Fibroblast of skin of abdomen (primary cell): ENCODE measurements at places on chromosomes 11 and 22.

DNA sequence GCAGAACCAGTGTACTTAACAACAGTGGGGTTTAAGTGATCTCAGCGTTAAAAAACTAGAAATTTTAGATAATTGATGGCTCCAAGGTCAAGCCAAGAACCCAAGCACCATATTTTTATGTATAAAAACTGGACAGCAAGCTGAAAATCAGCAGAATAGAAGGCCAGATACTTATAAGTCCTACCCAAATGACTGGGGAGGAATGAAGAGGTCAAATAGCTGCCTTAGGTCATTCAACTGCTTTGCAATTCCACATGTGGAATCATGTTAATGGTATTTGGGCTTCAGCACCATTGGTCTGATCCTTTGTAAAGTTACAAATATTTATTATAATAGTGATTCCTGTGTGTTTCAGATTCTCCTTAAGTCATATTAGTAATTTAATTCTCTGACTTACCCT lies 108.4 kb downstream of the FAT3 start:
- DNase-seq, result peak; percentile 71

- peak; percentile 13 for DNase-seq
Observed at GRCh38 chr11:93842461-93842860, 8.0 kb downstream of the VSTM5 start.

DNA sequence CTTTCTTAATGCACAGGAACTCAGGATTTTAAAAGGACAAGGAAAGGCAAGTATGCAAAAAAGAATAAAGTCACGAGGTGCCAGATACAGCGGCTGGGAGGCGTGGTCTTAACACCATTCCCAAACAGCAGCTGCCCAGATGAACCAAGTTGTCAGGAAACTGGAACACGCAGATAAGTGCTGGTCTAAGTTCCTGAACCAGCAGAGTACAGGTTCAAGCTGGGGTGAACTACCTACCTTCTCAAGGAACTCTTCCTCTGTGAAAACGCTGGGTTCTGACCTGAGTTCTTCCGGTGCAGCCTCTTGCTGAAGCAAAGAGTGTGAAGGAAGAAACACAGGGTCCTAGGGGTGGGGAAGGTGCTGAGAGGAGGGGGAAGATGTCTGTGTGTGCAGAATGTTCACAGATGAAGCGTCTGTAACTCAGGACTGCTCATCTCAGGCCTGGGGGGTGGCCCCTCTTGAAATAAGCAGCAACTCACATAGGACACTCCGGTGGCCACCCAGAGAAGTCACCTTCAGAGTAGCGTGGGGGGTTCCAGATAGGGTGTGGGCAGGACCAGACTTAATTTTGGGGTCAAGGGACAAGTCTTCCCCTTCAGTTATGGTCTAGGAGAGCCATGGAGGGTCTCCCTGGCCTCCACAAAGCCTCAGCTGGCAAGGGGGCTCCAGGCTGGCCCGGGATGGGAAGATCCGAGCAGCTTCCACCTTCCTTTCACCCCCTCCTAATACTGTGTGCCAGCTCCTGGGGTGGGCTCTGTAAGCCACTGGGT lies 3.2 kb downstream of the TPST2 start:
- DNase-seq, result no peak

- DNase-seq, result peak; percentile 38
Observed at GRCh38 chr11:14500181-14500651, 605 bp upstream of the COPB1 start.

DNA sequence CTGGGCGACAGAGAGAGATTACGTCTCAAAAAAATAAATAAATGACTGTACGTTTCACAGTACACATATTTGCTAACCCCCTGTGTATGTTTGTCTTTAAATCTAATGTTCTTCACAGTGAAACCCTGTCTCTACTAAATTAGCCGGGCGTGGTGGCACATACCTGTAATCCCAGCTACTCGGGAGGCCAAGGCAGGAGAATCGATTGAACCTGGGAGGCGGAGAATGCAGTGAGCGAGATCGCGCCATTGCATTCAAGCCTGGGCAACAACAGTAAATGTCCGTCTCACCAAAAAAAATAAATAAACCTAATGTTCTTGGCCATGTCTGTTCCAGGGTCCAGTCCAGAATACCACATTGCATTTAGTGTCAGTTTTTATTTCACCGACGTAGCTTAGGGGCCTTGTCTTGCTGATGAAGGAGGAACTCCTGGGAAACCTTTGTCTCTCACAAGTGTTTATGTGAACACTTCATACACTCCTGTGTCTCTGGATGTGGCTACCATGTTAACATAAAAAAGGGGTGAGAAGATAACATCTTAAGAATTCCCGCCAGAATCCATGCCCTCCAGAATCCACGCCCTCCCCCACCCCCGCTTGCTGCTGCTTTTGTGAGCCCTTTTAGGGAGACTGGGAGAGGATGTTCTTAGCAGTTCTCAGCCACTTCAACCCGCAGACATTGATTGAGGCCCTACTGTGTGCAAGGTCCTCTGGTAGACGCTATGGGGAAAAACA lies 5.0 kb upstream of the SERHL2 start:
- no peak for DNase-seq

DNA sequence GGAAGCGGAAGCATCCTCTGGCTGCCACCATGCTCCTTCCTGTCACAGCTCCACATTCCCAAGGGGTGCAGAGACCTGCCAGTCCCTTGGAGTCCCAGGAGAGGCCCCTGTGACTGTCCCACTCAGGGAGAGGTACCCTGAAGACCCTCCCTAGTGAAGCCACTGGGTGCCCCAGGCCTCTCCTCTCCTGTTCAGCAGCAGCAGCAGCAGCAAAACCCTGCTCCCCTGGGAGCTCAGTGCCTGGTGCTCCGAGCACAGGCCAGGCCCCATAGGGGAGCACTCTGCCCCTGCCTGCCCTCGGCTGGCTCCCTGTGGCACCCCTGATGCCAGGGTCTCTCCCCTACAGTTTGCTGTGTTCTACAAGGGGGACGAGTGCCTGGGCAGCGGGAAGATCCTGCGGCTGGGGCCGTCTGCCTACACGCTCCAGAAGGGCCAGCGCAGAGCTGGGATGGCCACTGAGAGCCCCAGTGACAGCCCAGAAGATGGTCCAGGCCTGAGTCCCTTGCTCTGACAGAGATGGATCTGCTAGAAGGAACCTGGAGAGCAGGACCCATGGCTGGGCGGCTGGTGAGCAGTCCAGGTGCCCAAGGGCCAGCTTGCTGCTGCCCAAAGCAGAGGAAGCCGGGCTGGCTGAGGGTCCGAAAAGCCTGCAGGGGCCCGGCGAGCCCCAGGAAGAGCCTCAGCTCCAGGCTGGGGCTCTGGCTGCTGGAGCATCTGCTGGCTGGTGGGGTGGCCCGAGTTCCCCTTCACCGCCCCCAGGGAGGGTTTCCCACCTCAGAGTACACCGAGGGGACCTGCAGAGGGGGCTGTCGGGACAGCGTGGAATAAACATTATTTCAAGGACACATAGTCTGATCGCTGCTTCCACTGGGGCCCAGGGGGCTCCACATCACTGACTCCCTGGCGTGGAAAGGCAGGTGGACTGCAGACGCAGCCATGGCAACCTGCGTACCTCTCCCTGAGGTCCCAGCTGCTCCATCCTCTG lies 21.3 kb downstream of the TRMU start:
- no peak for DNase-seq

DNA sequence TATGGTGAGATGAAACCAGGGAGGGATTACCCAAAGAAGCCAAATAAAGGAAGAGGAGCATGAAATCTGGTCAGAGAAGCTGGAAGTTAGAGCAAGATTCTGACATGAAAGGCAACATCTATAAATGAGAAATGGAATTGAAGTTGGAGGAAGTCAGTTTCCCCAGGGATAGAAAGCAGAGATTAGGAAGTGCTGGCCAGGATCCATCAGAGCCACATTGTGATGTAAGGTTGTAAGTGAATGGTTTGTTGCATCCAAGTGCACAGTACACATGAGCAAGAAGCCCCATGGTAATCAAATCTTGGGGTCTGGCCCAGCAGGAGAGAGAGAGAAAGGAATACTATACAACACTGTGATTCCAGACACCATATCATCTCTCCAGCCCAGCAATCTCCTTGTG lies 6.6 kb upstream of the NLRP10 start:
- no peak for DNase-seq

GRCh38 chr22:50612528-50613221 lies 12.1 kb downstream of the MAPK8IP2 start:
- no peak for DNase-seq

- DNase-seq, result peak; percentile 67
Observed at GRCh38 chr22:45970705-45971407, 6.1 kb downstream of the WNT7B start.

GRCh38 chr11:61368646-61369045 lies 6.5 kb downstream of the TMEM138 start:
- DNase-seq, result no peak

DNA sequence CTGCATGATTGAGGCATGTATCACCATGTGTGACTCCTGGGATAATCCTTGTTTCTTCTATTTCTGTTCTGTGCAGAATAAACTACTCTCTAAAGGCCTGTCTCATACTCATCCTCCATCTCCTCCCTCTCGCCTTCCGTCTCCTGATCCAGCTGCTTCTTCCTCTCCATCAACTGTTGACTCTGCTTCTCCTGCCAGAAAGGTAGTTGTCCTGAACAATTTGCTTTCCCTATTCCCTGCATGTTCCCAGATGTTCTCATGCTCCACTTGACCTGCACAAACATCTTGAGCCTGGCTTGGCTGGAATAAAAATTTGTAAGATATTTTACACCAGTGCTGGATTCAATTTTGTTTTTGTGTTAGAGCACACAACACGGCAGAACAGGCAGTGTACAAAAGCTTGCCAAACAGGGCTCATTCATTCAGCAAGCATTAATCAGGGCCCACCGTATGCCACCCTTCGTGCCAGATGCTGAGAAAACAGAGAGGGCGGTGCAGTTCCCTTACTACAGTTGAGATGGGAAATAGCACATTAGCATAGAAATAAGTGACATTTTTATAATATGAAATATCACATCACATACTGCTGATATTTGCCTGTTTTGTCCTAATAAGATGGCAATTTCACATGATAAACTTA lies 133.3 kb upstream of the PARVA start:
- DNase-seq, result no peak

- peak; percentile 32 for DNase-seq
Observed at GRCh38 chr11:13942971-13943381, 19.5 kb upstream of the SPON1 start.

DNA sequence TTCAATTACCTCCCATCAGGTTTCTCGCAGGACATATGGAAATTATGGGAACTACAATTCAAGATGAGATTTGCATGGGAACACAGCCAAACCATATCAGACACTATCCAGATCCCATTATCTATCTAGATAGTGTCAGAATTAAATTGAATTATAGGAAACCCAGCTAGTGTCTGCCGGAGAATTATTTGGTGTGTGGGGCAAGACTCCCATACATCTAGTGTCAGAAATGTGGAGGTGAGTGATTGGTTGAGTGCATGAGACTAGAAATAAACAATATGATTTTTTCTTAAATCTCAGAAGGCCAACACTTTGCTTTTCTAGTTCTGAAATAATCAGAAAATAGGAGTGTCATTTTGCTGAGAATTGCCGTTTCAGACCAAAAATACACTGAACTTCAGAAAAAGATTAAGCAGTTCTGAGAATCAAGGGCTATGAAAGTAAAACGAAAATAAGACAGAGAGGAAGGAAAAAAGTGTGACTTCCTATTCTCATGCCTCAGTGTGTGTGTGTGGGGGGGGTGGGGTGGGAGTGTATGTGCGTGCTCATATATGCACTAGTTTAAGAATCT lies 21.3 kb downstream of the CASP12 start:
- no peak for DNase-seq

- DNase-seq, result no peak
Observed at GRCh38 chr22:36565159-36565507, 36.2 kb upstream of the EIF3D start.

DNA sequence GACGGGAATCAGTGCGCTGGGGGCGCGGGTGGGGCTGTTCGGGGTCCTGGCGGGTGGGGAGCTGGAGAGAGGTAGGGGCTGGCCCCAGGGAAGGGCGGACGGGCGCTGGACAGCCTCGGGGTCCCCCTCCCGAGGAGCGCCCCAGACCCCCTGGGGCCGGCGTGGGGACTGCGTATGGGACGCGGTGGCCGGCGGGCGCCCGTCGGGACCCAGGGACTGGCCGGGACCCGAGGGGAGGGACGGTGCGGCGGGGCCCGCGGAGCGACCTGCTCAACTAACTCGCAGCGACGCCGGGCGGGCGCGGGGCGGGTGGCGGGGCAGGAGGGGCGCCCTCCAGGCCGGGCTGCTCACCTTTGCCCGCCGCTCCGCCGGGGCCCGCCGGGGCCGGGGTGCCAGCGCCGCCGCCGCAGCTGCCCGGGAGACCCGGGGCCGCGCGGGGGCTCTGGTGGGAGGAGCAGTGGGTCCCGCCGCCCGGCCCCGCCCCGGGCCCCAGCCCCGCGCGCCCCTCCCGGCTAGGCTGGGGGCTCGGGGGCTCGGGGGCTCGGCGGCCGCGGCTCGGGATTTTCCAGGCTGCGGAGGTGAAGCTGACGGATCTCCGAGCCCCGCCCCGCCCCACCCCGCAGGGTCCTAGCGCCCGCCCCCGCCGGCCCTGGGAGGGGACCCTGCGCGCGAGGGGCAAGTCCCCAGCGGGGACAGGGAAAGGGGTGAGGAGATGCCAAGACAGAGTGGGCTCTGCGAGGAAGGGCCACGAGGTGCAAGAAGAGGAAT lies 12.3 kb downstream of the STARD10 start:
- no peak for DNase-seq

GRCh38 chr11:106917973-106918372 lies 100.3 kb downstream of the GUCY1A2 start:
- no peak for DNase-seq

- peak; percentile 67 for DNase-seq
Observed at GRCh38 chr22:26974914-26975803, 317.8 kb downstream of the MIAT start.

DNA sequence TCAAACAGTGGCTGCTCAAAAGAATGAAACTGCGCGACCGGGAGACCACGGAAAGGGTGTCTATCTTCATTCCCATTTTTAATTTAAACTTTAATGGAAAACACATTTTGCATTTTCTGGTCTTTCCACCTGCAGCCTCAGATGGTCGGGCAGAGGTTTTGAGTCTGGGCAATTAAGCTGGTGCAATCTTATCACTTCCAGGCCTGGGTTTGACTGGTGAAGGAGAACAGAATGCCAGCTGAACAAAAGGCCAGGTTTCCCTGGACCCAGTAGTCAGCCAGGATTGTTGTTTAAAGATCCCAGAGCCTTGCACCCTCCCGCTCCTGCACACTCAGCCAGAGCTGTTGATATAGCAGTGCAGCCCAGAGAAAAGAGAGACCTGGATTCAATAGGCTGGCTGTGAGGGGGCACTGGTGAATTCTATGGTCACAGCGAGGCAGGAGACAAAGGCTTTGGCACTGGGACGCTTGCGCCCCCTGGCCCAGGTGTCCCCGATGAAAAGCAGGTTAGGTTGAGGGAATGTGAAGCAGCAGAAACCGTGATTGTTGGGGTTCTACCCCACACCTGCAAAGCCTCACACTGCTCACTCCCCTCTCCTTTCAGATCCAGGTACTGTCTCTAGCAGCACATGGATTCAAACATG lies 83.6 kb downstream of the FLI1 start:
- DNase-seq, result no peak
